ENCODE measurements at places on chromosomes 3 and 15.

GRCh38 chr3:42556089-42556632, 25.6 kb downstream of the SEC22C start:
- no peak for DNase-seq

DNA sequence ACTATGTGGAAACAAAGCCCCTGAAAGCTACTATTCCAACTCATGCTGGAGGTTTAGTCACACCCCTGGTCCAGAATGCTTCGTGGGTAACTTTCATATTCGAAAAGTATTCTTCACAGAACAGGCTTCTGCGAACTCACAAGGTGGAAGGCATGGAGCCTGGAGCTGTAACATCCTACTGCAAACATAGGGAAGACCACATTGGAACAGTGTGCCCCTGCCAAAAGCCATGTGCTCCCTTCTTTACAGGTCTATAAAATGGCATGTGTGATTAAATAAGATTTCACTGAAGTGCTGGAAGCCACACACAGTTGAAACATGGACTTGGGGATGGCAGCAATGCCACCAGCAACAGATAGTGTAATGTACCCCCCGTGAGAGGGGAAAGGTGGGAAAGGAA, 105.9 kb downstream of the GREM1 start:
- no peak for DNase-seq

DNA sequence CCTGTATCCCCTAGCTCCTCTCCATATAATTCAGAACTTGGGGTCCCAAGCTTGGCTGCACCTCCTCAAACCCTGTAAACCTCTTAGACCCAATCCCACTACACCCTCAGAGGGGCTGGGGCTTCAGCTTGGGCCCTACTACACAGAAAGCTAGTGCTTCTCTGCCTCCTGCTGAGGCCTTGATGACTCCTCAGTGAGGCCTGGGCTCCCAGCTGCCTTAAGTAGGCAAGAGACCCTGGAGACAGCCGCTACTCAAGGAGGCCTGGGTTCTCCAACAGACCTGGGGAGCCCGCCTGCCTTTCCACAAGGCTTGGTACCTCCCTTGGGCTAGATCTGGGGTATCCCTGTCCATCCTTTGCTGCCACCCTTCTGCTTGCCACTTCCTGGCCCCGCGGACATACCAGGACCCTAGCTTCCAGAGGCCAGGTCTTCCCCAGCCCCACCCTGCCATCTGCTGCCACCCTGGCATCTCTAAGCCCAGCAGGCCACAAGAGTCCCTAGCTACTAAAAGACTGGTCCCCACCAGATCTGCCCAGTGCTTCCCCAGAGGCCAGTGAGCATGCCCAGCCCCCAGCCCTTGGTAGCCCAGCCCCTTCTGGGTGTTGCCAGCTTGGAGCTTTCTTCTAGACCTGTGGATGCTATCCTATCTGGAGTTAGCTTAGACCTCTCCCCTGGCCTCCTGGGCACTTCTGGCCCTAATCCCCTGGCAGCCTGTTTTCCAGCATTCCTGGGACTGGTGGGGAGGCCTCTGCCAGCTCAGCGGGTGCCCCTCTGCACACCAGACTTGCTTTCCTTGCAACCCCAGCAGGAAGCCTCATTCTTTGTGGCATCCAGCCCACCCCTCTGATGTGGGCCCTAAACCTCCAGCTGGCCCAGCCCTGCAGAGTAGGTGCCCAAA, 13.7 kb downstream of the C15orf39 start:
- no peak for DNase-seq

DNA sequence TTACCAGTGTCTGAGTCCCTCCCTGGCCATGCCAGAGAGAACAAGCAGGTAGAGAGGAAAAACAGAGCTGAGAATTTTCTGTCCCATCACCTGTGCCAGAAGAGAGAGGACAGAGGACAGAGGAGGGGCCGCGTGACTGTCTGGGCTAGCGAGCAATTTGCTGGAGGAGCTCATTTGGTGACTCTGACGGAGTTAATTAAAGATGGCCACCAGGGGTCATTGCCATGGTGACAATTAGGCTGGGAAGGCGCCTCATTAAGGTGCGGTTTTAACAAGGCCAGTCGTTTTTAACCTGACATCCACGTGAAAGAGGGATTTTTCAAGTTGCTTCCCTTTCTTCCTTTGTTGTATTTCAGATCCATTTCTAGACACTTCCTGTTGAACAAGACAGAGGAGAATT, 72.4 kb downstream of the RHCG start:
- no peak for DNase-seq

GRCh38 chr3:53545996-53546359, 51.6 kb downstream of the CACNA1D start:
- no peak for DNase-seq

DNA sequence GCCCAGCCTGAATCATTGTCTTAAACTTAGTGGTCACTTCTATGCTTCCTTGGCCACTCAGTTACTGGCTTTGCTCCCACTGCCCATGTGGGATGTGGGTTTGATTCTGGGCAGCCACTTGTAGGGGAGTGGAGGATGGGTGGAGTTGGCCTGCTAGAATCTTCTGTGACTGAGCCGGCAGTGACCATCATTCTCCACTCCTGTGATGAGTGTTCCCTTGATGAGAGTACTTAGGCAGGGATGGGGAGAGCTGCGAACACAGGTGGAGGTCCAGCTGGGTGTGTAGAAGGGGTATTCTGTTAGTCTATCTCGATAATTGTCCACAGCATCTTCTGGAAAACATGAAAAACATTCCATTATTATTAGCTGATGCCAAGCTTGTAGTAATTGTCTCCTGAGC, 8.0 kb downstream of the TM6SF1 start:
- no peak for DNase-seq

- DNase-seq, result no peak
Observed at GRCh38 chr3:132980102-132980501, 58.1 kb upstream of the TMEM108 start.

- DNase-seq, result no peak
Observed at GRCh38 chr15:47431501-47431900, 285.8 kb upstream of the SEMA6D start.

DNA sequence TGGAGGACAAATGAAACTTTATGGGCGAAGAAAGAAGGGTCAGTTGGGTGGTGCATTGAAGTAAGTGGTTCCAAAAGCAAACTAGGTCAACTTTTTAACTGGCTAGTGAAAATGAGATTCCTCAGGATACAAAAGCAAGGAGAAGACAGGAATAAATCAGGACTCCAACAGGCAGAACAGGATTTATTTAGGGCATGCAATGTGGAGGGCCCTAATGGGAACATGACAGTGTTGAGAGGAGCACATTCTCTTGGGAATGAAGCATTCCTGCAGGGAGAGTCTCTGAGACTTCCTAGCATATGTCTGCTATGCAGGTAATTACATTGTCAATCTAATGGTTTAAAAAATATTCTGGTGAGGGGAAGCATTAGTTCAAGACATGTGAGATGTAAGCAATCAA, 8.7 kb downstream of the NPAP1 start:
- no peak for DNase-seq

DNA sequence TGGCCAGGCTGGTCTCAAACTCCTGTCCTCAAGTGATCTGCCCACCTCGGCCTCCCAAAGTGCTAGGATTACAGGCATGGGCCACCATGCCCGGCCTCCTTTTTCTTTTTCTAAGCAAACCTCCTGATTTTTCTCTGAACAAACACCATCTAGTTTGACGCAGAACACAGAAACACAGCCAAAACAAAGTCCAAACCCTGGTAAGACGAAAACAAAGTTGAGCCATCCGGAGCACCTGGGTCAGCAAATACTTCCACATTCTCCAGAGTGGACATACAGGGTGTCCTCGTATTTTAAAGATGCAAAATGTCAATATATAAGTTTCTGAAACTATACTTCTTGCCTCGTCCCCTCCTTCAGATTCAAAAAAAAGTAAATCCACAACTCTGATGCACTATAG, 635.1 kb upstream of the ADAMTS9 start:
- no peak for DNase-seq

DNA sequence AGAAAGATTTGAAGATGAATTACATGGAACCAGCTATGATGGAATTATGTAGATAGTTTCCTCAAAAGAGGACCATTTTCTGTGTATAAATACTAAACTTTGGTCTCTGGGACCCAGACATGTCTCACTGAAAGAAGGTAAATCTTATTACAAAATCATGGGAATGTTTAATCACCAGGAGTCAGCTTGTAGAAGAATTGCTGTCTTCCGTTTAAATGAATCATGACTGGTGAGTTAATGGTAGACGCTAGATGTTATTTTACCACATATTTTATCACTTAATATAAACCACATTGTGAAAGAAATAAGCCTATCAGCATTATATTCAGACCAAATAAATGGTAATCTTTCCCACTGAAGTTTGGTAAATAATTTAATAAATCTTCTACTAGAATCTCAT, 322.3 kb upstream of the SUCLG2 start:
- no peak for DNase-seq

- peak; percentile 9 for DNase-seq
Observed at GRCh38 chr3:186001842-186002241, 64.0 kb upstream of the TRA2B start.

GRCh38 chr3:197555281-197556261, at the start of gene BDH1:
Gene BDH1, minus strand, starts transcription at chr3:197555968. Its CDS starts 9,525 bp downstream, at chr3:197546443.
- DNase-seq, result peak; percentile 65

GRCh38 chr15:71201477-71201876, 86.2 kb downstream of the THSD4 start:
- no peak for DNase-seq

GRCh38 chr15:70185251-70185711, 87.6 kb upstream of the TLE3 start:
- no peak for DNase-seq

- DNase-seq, result no peak
Observed at GRCh38 chr3:51538115-51538458, 432 bp upstream of the RAD54L2 start.

GRCh38 chr3:188339410-188340295, 185.7 kb downstream of the LPP start:
- no peak for DNase-seq

GRCh38 chr3:11074451-11074850, 79.8 kb upstream of the HRH1 start:
- no peak for DNase-seq

- no peak for DNase-seq
Observed at GRCh38 chr3:194584866-194585265, 48.4 kb downstream of the TMEM44 start.

DNA sequence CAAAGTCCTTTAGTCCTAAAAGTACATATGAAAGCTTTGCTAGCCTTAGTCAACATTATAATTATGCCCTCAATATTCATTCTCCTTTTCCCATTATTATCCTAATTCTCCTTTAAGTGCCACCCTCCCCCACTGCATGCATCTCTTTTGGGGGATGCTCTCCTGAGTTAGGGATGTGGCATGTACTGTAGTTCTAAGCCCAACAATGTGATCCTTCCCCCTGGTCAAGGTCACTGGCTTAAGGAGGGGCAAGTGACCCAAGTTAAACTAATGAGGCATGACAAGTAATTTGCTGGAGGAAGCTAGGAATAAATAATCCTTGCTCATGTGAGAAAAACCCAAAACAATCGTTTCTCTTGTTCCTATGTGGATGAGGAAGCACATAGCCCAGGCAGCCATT, 343.9 kb upstream of the SUCLG2 start:
- DNase-seq, result no peak

DNA sequence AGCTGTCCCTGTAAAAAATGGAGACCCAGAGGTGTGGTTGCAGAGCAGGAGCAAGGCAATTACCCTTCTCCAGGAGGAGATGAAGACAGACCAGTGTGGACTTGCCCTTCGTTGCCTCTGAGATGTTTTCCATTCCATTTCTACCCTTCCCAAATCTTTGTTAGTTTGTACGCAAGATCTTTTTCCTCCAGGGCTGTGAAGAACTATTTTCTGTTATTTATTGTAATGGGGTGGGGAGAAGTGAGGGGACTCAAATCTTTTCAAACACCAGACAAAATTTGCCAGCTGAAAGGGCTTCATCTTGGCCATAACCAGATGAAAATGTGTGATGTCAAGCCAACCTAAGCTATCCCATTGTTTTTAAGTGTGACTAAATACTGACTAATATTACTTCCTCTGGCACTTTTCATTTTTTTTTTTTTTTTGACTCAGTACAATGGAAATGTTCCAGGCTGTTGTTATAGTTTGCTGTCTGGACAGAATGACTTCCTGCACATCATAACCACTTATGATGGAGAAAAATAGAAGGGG, 271.3 kb upstream of the TPRG1 start:
- no peak for DNase-seq

DNA sequence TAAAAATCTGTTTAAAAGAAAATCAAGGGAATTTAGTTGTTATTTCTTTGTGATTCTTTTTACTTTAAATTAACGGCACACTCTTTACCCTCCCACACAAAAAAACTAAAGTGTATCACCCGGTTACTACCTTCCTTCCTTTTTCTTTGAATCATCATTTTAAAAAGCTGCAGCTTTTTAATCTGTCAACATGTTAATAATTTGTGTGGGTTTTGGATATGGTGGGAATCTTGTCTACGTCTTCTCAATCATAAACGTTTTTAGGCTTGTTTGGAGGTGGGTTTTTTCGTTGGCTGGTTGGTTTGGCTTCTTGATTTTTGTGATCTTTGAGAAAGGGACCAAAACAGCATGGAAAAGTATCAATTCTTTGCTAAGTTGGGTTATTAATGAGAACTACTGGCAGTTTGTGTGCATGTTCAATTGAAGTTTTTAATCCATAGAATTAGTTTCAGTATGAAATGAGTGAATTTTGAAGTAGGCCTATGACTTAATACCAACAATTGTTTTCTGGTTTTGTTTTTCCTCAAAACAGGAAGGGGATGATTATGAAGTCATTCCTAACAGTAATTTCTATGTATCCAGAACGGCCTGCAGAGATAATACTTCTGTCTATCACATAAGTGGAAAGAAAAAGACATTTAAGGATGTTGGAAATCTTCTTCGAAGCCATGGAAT, 4.5 kb downstream of the SMC4 start:
- no peak for DNase-seq

GRCh38 chr3:14885307-14885706, 62.1 kb upstream of the NR2C2 start:
- DNase-seq, result no peak

- DNase-seq, result no peak
Observed at GRCh38 chr15:31163769-31164572, 62.4 kb upstream of the TRPM1 start.

- DNase-seq, result no peak
Observed at GRCh38 chr3:188510366-188510765, 356.4 kb downstream of the LPP start.

DNA sequence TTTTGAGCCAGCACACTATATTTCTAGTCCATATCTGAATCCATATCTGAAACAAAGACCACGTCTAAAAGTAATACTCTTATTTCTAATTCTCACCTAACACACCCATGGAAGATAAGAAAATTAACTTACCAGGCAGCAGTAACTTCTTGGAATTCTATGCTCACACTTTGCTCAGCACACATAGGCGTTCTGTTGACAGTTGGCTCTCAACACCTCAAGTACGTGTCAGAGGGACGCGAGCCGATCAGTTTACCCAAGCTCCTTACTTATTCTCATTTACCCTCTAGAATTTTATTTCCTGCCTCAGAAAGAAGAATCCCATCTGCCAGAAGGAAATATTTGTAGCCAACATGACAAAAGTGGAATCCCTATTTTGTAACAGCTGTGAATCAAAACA, 911.9 kb downstream of the FHIT start:
- DNase-seq, result no peak

- no peak for DNase-seq
Observed at GRCh38 chr3:10444511-10444910, 60.9 kb downstream of the ATP2B2 start.
